ENCODE measurements at places on chromosomes 3 and 15. TPM values are rescaled to one million over a fixed set of nuclear protein-coding genes. Genes with fewer than 3 reads are reported as not detected.

DNA sequence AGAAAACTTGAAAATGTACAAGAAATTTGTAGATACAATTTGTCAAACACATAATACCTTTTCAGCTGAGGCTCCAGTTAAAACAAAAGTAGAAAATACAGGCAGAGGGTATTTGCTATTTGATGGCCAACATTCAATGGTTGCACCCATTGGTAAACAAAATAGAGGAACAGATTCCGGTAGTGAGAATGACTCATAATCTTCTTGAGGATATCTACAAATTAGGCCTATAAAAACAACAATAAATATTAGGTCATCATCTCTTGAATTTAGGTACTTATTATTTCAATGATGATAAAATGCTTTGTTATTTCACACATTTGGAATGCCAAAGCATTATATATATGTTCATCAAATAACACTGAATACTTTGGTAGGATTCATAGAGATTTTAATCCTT lies 53.4 kb downstream of the DENND4A start:
- DNase-seq = no peak

GRCh38 chr15:66771351-66771650 lies 69.3 kb downstream of the SMAD6 start:
- DNase-seq = no peak

GRCh38 chr3:107421170-107421792 lies 44.0 kb downstream of the CCDC54 start:
- DNase-seq = no peak

DNA sequence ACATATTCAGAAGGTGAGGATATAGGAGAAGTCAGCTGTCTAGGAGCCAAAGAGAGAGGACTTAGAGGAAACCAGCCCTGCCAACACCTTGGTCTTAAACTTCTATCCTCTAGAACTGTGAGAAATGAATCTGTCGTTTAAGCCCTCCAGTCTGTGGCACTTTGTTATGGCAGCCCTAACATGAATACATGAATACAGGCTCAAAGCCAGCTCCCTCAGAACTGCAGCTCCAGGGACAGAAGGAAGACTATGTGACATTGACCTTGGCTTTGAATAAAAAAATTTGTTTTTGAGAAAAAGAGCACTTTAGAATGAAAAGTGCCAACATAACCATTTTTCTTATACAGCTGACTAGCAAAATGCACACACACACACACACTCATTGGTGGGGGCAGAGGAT lies 110.9 kb upstream of the ATP2B2 start:
- no peak for DNase-seq

DNA sequence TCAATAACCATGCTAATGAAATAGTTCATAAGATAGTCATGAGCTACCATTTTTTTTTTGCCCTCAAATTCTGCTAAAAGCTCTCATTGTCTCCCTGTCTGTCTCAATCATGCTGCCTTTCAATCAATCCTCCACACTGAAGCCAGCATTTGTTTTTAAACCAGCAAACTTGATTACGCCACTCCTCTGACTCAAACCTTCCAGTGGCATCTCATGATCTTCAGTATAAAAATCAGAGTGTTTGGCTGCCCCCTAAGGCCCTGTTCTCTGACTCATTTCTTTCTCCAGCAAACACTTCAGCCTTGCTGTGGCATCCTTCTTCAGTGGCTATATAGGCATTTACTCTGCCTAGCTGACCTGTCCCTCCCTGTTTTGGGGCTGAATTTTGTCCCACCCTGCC lies 36.0 kb upstream of the EOMES start:
- DNase-seq = no peak

Gene PDZRN3
- total RNA-seq = 0.19 TPM

Gene MORC1
- total RNA-seq = not detected

DNA sequence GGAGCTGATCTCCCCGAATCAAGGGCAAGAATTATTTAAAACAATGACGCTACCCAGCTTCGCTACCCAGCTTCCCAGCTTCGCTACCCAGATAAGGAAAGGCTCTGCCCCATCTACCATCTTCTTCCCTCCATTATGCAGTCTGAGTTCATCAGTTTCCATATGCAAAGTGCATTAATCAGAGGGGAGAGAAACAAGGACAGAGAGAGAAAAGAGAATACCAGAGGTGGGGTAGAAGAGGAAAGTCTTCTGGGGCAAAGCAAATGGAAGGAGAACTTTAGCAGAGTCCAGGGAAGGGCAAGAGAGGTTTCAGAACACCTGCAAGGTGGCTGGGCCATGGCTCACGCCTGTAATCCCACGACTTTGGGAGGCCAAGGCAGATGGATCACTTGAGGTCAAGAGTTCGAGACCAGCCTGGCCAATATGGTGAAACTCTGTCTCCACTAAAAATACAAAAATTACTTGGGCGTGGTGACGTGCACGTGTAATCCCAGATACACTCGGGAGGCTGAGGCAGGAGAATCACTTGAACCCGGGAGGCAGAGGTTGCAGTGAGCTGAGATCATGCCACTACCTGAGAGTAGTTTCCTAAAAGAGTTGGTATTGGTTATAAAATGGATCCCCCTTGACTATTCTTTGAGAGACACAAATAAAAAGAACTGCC lies 70.4 kb upstream of the SPATA12 start:
- no peak for DNase-seq

Gene GPR171
- not detected for total RNA-seq

DNA sequence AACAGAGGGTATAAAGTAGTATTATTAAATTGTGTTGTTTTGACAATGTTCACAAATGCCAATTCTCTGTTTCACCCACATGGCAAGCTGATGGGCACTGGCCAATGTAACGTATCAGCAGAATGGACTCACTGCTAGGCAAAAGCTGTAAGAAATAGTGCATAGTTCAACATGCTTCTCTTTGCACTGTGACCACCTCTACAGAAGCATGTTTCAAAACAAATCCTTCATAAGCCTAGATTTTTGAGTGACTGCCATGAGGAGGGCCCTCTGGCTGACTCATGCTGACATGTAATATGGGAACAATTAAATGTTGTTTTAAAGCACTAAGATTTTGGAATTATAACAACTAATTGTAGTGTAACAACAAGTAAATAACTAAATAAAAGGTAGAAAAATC lies 3.2 kb downstream of the GBE1 start:
- no peak for DNase-seq

DNA sequence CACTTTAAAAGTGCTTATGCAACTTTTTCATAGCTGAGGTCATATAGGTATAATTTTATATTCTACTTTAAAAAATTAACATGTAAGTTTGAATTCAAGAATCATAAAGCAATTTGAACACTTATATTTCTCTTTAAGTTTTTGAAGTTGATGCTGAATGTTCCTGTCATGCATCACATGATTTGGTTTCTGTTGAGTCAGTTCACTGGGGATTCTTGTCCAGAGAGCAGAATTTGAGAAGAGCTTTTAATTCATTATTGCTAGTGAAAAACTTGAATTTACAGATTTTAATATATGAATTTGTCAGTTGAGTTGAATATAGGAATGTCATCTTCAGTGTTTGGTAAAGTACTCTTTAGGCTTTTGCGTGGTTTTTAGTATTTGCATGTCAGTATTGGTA lies 7.9 kb downstream of the SLC25A26 start:
- no peak for DNase-seq

- DNase-seq = peak; percentile 95
These were observed 7.9 kb upstream of the BCL2A1 start for GRCh38 chr15:79978655-79979514.

Gene AADAC
- 0.13 TPM for total RNA-seq

DNA sequence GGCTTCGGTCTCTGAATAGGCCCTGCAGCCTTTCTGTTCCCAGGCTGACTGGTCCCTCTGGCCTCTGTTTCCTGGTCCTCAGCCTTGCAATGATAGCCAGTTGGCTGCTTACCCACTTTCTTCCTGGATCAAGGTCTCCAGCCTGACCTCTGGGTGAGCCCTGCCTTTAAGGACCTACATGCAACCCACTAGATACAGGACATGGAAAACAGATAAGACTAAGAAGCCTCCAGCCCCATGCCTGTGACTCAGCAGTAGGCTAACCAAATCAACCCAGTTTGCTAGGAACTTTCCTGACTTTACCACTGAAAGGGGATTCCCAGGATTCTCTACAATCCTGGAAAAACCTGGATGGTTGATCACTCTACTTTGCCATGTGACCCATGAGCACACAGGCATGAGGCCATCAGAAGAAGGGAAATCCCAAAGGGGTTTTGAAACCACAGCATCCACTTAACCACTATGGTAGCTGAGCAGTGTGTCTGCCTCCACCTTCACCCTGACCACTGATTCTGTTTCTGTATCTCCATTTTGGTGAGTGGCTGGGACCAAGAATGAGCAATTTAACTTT lies 188.1 kb downstream of the CHST2 start:
- DNase-seq = peak; percentile 31

Gene TGM4
- not detected for total RNA-seq

GRCh38 chr3:159030886-159031679 lies 229.2 kb downstream of the MFSD1 start:
- DNase-seq = no peak

- DNase-seq = no peak
These were observed 35.7 kb upstream of the CPB1 start for GRCh38 chr3:148791920-148792319.

- DNase-seq = no peak
These were observed 94.9 kb upstream of the AADACL2 start for GRCh38 chr3:151638555-151639417.

- DNase-seq = no peak
These were observed 193.5 kb downstream of the FOXP1 start for GRCh38 chr3:71389911-71390573.

Gene ACP3
- not detected for total RNA-seq

DNA sequence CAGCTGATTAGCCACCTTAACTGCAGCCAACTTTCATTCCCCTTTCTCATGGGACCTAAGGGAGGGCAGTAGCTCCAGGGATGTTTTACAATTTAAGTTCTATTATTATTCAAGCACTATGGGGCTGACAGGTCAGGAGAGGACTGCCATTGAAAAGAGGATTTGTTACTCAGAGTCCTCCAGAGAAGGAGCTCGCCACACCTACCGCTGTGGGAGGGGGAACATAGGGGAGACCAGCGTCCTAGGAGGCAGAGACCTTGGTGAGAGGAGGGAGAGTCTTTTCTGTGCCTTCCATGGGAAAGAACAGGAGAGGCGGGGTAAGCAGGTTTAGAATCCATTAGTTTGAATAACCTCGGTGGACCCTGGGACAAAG lies 14.4 kb downstream of the ATP10A start:
- no peak for DNase-seq

- peak; percentile 57 for DNase-seq
These were observed 129.5 kb downstream of the TFDP2 start for GRCh38 chr3:142019794-142020320.

DNA sequence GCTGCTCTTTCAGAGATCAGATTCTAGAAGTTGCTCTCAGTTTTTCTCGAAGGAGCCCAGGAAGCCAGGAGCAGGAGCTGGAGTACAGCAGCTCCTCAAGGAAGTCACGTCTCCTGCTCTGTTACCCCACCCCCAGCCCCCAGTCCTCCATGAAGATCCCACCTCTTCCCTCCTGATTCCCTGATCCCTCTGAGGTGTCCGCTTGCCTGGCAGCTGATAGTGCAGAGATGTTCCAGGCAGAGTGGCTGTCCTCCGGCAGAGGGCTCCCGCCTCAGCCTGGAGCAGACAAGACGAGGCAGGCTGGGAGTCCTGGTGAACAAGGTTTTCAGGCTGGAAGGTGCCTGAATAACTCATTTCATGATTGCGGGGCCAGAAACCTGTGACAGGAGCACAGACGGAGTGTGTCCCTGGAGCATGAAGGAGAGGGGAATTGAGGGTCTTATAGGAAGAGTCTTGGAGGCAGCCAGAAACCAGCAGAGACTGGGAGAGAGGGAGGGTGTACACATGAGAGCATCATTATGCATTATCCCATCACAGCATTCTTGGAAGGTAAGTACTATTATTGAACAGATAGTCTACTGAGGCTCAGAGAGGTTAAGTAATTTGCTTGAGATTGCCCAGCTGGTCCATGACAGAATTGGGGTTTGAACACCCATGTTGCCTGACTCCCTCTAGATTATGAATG lies 1.2 kb downstream of the HRH1 start:
- no peak for DNase-seq

Gene MYLK
- 1.6 TPM for total RNA-seq

DNA sequence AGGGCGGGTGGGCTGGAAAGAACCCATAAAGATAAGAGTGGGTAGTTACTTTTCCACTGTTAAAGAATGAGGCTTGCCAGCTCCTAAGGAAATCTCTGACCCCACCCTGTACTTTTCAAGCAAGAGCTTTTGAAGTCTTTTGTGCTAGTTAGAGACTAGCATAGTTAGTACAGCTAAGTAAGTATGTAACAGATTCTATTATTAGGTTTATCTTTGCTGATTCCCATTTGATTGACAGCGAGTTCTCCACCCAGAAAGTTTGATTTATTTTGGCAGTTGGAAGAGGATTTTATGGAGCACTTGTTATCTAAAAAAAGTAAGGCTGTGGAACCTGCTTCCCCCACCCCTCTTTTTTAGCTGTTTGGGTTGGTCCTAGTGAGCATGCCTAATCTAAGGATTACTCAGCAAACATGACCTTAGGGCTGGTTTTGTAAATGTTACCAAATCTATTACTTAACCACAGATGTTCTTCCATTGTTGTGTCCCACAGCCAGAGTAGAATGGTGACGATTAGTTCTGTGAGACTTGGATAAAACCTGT lies 57.6 kb downstream of the FNDC3B start:
- no peak for DNase-seq

Gene GOLGA8N
- total RNA-seq = 0.33 TPM

Gene BUB1B
- total RNA-seq = 71.6 TPM

Gene PTPRG
- 3.0 TPM for total RNA-seq

- DNase-seq = no peak
These were observed 32.7 kb downstream of the ARL14 start for GRCh38 chr3:160709477-160710182.

Gene PROS1
- total RNA-seq = 0.10 TPM

Gene C3orf22
- total RNA-seq = not detected

Gene SPTSSB
- total RNA-seq = 1.8 TPM

DNA sequence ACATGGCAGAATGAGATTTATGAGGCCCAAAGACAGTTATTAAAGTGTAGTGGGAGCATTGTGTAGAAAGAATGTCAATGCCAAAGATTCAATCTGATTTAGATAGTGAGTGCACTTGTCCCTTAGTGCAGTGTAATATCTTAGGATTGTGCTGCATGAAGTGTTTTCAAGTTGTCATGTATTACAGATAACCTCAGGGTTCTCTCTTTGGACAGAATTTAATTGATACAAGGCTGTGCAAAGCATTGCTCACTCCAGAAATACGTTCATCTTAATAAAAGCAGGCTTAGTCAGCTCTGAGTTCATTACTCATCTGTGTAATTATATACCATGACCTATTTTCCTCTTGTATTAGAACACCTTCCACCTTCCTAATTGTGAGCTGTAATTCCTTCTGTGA lies 16.0 kb upstream of the GPR171 start:
- DNase-seq = no peak

Gene EPHA6
- total RNA-seq = not detected

DNA sequence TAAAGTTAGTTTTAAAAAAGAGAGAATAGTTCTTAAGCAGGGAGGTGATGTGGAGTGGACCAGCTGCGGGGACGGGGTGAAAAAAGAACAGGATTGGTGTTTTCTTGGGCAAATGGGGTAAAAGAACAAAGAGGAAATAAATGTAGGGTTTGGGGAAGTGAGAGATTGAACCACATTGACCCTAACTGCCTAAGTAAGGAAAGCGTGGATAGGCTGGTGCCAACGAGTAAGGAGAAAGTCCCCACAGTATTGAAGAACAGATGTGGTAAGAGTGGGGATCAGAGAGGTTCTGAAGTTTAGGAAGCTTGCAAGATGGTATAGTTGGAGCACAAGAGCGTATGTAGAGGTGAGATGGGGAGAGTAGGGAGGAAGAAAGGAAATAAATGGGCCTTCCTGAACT lies 17.0 kb downstream of the IREB2 start:
- DNase-seq = peak; percentile 40

All from GM12878 (cell line).